ENCODE measurements at places on chromosomes 6 and 20.

DNA sequence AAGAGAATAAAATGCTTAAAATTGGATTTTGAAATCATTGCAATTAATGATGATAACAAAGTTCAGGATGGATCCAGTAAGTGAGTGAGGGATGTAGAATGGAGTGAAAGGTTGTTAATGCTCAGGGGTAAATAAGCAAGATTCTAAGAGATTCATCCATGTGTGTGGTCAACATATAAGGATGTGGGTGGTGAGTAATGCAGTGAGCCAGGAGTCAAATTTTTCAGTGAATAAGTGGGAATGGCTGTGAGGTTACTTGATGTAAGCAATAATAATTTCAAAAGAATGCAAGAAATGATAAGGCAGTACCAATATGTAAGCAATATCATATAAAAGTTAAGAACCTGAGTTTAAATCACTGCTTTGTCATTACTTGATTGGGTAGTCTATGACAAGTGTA is 207.5 kb upstream of the ADGRB3 start:
- no peak for DNase-seq

GRCh38 chr6:40344566-40345167 is 242.5 kb downstream of the LRFN2 start:
- DNase-seq, result no peak

DNA sequence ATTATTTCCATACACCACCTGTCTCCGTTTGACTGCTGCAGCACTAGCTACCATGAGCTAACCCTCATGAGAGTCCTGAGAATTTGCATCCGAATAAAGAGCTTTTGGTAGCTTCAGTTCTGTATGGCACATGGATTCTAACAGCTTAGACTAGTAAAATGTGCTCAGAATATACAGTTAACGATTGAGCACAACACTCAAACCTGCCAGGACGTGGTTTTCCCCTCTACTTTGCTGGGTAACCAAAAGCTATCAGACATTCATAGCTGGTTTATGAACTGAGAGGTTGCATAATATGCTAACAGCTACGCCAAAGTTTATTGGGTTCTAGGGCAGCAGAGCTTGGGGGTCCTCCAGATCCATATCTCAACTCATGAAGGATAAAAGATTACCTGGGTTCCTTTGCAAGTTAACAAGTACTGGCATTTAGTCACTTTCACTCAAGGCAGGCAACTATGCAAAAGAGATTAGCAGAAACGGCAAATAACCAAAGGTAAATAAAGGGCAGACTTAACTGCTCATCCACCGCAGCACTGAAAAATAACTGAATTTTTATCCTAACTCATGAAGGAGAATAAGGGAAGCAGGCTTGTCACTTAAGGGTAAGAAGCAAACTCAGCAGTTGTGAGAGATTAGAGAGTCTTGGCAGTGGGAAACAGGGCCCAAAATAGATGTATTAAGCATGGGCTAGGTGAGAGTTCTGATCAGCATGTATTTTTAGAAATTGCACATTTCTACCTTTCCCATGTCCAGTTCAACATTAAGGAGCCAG is 29.4 kb downstream of the NUDT3 start:
- no peak for DNase-seq

DNA sequence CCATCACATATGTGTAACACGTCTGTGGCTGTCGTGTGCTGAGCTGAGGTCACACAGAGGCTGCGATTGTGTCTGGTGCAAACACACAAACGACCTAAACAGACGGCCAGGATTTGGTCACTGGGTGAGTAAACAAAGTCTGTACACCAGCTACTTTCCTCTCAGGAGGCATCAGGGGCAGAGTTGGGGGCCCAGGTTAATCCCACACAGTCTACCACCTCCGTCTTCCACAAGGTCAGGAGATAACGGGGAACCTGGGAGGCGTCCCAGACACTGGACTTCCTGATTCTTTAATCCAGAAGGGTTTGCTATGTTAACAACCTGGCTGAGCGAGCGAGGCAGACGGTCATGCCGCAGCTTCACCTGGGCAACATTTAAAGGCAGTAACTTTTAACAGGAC is 1.5 kb downstream of the DACT2 start:
- DNase-seq, result no peak

- DNase-seq, result no peak
Measured at GRCh38 chr6:21053612-21054011, 519.4 kb downstream of the CDKAL1 start.

DNA sequence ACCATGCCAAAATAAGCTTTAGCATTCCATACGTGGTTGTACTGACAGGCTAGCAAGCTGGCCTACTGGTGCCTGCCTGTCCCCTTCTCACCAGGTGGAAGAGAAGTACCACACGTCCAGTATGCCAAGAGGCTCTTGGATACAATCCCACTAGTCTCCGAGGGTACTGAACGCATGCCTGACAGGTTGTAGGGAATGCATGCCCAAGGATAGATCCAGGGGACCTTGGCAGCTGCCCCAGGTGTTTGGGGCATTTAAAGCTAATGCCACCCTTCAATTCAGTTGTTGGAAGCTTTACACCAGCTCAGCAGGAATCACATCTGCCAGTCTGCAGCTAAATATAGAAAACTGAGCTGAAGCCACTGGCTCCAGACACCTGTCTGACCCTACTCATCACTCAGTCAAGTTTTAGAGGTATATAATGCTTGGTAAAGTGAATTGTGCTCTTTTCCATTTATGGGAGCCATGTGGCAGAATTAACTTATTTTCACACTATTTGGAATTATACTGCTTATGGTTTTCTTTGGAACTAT is 4.9 kb downstream of the TUBB2B start:
- no peak for DNase-seq

GRCh38 chr6:73704260-73704659 is 8.3 kb downstream of the CD109 start:
- no peak for DNase-seq

DNA sequence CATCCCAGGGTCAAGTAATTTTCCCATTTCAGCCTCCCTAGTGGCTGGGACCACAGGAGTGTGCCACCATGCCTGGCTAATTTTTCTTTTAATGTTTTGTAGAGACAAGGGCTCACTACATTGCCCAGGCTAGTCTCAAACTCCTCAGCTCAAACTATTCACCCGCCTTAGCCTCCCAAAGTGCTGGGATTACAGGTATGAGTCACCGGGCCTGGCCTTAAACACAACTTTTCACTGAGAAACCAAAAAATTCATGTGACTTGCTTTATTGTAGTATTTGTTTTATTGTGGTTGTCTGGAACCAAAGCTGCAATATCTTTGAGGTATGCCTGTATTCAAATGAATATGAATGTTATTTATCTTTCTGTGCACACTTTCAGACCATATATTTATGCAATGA is 72.2 kb downstream of the RWDD2A start:
- DNase-seq, result no peak

- DNase-seq, result no peak
Measured at GRCh38 chr6:13390658-13391057, 62.3 kb upstream of the TBC1D7 start.

- no peak for DNase-seq
Measured at GRCh38 chr6:49987749-49988148, 18.3 kb upstream of the DEFB113 start.

DNA sequence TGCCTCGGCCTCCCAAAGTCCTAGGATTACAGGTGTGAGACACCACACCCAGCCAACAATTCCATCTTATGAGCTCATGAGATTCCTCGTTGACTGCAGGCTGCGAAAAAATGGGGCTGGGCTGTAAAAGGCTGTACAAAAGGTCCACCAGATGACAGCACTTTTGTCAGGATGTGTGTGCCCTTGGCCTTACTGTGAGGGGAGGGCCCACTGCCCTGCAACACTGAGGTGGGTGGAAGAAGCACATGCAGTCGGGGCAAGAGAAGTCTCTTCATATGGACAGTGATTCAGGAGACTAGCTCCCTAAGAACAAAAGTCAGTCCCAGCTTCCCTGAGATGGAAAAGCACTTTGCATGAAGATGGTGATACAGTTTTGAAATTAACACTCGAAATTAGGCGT is 50.5 kb downstream of the KCTD20 start:
- no peak for DNase-seq

GRCh38 chr6:70538376-70538775 is 28.4 kb upstream of the SDHAF4 start:
- DNase-seq, result no peak

- no peak for DNase-seq
Measured at GRCh38 chr20:64091770-64092169, 7.6 kb upstream of the LKAAEAR1 start.

DNA sequence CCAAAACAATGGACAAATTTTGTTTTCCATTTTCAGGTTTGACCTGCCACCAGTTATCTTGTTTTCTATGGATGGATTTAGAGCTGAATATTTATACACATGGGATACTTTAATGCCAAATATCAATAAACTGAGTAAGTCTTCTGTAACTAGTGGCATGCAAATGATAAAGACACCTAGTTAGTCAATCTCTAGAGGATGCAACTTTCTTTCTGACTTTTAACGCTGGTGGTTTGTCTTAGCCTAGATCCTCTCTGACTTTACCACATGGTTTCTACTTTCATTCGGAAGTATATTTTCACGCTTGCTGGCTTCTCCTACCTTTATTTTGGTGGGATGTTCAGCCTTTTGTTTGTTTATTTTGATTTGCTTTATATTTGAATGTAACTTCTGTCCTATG is 21.2 kb downstream of the ENPP3 start:
- DNase-seq, result no peak

- DNase-seq, result no peak
Measured at GRCh38 chr6:98274691-98275090, 559.7 kb upstream of the POU3F2 start.

- DNase-seq, result no peak
Measured at GRCh38 chr6:29946223-29947076, 4.1 kb downstream of the HLA-A start.

- DNase-seq, result no peak
Measured at GRCh38 chr20:36313476-36313875, 7.3 kb downstream of the DLGAP4 start.

DNA sequence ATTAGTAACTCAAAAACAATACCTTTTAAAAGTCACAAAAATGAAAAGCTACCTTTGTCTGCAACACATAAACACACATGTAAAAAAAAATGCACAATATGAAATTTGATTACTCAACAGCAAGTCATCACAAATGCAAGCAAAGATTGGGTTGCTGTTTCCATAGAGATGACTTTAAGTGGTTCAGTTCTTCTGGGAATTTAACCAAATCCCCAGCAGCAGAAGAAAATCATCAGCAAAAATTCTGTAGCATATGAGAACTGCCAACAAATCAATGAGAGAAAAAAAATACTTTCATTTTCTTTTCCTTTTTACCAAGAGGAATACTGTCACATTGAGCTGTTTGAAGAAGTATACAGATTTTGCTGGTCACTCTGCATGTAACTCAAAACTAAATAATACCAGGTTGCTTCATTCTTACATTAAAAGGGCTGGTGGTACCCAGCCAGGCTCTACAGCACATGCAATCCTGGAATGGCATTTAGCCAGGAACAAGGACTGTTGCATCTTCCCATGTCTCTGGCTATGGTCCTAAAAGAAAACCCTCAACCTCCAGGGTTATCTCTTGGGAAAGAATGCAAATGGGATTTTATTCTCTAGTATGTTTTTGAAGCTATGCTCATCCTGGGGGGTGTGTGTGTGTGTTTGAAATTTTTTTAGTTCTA is 158.3 kb downstream of the OPRM1 start:
- no peak for DNase-seq

GRCh38 chr6:168892031-168892430 is 361.6 kb downstream of the THBS2 start:
- no peak for DNase-seq

DNA sequence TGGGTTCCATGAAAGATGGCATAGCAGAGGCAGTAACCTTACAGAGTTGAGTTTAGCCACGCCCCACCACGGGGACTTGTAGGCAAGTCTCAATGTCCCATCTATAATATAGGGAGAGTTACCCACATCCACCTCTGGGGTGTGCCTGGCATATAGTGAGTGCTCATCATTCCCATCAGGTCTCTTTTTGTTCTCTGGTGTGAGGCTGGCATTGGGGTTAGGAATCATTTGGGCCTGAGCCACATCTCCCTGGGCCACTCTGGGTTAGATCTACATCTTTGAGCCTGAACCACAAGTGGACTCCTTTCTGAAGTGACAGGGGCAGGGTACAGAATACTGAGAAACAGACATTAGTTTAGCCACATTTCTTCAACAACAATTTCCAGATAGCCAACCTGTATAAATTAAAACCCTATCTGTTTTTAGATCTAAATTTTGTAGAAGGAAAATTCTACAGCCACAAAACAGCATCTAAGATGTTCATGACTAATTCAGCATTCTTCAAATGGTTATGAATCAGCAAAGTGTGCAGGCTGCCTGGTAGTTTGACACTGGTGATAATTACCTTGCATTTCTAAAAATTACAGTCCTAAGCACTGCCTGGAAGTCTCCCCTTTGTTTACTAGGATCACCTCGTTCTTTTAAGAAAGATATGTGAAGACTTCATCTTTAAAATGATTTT is 20.1 kb downstream of the RNF24 start:
- DNase-seq, result no peak

GRCh38 chr6:50815436-50816114 is 3.1 kb upstream of the TFAP2B start:
- DNase-seq, result no peak

DNA sequence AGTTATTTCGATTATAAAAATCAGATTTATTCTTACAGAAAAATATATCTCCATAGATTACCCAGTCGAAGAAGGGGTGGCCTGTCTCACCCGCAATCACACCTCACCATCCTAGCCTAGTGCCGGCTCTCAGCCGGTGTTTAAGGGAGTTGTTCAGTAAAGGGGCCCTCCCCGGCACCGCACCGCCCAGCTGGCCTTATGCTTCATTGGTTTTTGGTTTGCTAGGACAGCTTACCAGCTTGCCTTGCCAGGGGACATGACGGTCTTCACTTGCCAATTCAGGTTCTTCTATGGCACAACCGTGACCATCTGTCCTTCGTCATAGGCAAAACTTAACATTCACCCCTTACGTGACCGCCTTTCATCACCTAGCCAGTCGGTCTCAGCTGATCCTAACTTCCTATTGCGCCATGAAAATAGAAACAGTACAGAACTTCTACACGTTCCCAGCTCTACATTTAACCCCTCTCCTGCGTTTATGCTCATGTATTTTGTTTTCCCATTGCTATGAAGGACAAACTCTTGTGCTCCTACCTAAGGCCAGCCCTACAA is 44.7 kb upstream of the SLC22A16 start:
- no peak for DNase-seq

DNA sequence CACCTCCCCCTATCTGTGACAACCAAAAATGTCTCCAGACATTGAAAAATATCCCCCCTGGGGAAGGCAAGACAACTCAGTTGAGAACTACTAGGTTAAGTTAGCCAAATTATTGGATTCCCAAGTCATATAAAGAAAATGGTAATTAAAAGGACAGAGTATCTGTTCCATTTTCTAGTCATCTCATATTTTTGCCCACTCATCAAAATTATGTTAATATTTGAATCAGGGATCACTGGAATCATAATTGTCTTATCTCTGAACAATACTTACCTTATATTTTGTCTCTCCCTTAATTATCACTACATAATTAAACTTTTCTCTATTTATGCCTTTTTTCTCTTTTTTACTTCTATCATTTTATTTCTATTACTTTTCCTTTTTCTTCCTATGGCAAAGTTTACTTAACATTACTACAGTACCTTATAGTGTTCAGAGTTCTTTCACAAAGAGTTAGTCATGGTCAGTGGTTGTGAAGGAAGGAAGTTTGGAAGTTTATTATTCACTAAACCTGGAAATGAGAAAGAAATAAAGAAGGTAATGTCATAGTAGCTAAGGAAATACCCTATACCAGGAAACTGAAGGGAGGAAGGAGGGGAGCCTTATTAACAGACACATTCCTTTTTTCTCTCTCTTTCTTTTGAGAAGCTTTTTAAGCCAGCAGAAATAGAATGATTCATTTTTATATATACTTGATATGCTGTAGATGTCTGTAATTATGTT is 332.9 kb downstream of the COL12A1 start:
- DNase-seq, result no peak

Data from stimulated activated CD8-positive, alpha-beta memory T cell treated with anti-CD3 and anti-CD28 coated beads, Interleukin-15, amount 100 ng/mL, for 24 hours (primary cell).